ENCODE measurements at places on chromosomes 1 and 21.
A peak's percentile ranks its signal among the peaks of the same experiment; 100 is the strongest.

- DNase-seq = no peak
Observed at GRCh38 chr1:32769524-32770220, 47.5 kb downstream of the YARS1 start.

DNA sequence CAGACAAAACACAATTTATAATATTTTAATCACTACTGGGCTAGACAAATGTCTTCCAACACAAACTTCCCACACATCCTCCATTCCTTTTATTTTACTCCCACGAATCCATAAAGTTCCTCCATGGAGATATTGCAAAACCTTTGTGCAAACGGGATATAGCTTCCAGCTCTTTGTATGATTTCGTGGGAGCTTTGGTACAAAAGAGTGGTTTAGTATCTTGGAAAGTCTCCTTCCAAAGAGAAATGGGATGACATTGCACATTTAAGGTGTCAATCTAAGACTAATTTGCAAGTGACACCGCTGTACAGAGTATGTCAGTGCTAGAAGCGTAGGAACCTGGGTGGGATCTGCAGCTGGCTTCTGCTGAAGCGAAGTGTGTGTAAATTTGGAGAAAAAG, 455.2 kb upstream of the RUNX1 start:
- DNase-seq = no peak

DNA sequence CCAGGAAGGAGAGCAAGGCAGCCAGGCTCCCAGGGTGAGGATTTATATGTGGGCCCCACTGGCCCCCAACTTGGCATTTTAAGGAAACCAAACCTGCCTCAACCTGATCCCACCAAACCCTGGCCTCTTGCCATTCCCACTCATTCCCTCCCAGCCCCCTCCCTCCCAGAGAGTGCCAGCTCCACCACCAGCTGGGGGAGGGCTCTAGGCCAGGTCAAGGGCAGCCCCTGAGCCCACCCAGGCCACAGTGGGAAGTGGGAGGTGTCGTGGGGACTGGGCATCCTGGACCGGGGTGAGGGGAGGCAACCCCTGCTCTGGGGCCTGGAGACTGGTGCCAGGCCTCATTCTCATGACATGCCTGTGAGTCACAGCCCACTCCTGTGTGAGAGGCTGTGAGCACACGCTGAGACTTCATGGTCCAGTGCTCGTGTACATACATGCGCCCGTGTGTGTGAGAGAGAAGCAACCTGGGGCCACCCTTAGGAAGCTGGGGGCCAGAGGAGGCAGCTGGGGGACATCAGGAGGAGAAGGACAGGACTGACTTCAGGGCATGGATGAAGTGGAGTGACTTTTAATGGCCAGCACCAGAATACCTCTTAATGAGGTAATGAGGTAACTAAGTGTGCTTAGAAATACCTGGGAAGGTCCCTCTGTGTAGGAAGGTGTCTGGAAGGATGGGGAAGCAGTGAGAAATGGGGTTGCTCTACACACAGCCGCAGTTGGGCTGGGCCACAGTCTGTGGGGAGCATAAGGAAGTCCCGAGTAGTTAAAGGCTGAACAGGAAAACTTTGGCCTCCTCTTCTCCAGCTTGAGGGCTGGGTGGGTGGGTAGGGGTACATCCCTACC, at the start of gene S100A2:
S100A2 (minus strand) TSS at position 316 of the 846 bp plus-strand sequence. CDS start 1,967 bp downstream, outside the sequence.
- peak; percentile 81 for DNase-seq

GRCh38 chr1:214101246-214101645, 113.5 kb downstream of the PROX1 start:
- no peak for DNase-seq

GRCh38 chr1:163046071-163046470, 23.1 kb upstream of the RGS4 start:
- no peak for DNase-seq

- no peak for DNase-seq
Observed at GRCh38 chr1:150484861-150485260, 2.4 kb upstream of the TARS2 start.

DNA sequence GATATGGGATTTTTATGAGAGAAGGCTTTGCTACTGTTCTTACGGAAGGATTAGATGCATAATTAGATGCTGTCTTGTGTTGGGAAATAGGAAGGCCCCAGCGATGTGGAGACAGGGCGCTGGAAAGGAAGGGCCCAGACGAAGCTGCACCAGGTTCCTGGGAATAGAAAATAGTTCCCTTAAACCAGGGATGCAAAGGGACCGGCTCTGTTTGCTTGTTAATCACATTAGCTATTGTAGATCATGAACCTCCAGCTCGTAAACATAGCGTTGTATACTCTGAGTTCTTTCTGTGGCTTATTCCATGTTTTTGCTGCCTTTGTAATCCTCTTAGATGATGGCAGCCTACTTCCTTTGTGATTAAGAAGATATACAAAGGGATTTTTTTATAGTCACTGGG, 79.8 kb upstream of the COX20 start:
- DNase-seq = no peak

- peak; percentile 28 for DNase-seq
Observed at GRCh38 chr1:19949016-19949415, 25.6 kb upstream of the PLA2G2E start.

- no peak for DNase-seq
Observed at GRCh38 chr1:103788377-103788776, 38.7 kb downstream of the AMY1C start.

DNA sequence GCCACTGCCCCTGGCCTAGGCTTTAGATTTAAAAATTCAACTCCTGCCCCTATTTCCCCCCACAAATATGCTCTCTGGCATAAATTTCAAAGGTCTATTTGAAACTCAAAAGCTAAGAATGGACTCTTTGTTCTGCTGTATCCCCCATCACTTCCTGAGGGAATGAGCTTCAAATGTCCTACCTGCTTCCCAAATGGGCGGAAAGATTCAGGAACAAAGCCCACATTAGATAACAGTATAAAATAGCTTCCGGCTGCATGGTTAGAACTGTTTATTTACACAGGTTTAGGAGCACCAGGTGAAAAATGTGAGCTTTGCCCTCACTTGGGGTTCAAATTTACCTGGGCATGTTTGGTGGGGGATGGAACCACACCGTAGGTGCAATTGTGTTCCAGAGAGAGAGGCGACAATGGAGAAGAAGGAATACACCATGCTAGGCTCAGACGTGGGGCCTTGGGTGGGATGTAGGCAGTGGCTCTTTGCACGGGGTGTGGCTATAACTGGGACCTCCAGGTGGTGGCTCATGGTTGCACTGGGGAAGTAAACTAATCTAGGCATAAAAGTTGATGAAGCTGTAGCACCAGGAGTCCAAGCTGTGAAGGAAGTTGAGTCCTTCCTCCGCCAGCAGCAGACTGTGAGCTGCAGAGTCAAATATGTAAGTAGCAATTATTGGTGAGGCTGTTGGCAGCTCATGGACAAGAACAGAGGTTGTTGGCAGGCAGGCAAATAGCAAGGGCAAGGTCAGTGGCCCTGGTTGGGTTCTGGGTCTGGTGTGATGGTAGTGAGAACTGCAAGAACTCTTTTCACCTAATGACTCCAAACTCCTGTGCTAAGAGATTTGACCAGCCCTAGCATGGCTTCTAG, 41.5 kb upstream of the SRSF10 start:
- no peak for DNase-seq

DNA sequence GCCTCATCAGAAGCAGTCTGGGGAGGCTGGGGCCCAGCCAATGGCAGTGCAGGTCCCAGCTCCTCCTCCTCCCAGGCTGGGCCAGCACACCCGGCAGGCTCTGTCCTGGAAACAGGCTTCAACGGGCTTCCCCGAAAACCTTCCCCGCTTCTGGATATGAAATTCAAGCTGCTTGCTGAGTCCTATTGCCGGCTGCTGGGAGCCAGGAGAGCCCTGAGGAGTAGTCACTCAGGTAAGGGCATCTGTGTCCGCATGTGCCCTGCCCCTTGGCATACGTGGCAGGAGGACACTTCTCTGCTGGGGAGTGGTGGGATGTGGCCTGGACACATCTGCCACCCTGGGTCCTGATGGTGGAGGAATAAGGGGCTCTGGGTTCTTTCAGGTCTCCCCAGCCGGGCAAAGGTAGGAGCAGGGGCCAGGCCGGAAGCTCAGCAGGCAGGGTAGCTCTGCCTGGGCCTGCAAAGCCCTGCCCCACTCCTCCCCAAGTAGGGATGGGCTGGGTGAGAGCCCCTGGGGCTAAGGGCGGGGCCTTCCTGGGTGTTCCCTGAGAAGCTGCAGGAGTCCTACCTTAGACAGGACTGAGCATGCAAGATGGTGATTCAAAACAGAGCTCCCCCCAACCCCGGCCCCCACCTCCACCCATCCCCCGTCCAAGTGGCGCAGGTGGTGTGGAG, at the start of gene GJB5:
GJB5 (plus strand) TSS at position 84 of the 674 bp plus-strand sequence. CDS start 2,284 bp downstream, outside the sequence.
- DNase-seq = no peak

DNA sequence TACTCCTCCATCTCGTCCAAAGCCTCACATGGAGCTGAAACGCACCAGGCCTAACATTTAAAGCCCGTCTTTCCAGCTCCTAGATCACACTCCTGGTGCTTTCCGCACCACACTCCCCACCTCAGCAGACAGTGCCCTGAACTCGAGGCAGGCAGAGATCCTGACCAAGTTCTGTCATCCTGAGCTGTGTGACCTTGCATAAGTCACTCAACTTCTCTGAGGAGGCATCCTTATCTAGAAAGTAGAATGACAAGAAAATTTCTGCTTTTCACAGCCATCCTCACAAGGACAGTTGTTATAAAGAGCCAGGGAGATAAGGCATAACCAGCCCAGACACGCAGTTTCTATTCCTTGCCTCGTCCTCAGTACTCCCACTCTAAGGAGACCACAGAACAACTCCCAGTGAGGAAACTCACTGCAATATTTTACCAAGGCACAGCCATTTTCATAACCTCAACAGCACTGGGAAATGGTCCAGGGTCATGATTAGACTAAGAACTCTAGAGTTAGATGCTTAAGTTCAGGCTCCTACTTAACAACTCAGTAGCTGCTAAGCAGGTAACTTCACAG, 3.1 kb downstream of the LRP8 start:
- DNase-seq = no peak

- no peak for DNase-seq
Observed at GRCh38 chr1:172238965-172239364, 181.5 kb upstream of the C1orf105 start.

DNA sequence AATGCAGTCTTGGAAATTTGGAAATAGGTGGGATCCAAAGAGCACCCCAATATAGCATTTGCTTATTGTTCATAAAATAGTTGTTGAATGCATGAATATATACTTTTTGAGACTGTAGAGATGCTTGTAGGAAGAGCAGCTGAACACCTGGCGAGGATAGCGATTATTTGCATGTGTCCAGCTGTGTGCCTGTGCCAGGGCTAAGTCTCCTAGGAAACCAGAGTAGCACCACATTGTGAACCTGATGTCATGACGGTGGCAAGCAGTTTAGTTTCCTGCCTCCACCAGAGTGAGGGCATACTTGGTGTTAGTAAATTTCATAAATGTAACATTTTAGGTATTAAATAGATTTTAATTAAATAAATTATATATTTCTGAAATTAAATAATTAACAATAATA, 37.3 kb upstream of the IRF2BP2 start:
- DNase-seq = no peak

DNA sequence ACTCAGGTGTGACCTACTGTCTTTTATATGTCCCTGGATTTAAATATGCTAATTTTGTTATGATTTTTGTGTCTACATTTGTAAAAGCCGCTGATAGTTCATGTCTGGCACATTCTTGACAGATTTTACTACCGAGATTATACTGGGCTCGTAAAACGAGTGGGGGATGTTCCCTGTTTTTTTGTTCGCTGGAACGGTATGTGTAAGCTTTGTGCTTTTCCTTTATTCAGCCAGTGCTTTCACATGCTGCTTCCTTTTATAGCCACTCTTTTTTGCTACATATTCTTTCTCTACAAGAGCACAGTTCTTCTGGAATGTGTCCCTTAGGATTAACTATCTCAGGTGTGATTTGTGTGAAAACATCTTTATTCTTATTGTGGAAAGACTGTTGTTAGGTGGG, 46.6 kb downstream of the ADARB1 start:
- no peak for DNase-seq

DNA sequence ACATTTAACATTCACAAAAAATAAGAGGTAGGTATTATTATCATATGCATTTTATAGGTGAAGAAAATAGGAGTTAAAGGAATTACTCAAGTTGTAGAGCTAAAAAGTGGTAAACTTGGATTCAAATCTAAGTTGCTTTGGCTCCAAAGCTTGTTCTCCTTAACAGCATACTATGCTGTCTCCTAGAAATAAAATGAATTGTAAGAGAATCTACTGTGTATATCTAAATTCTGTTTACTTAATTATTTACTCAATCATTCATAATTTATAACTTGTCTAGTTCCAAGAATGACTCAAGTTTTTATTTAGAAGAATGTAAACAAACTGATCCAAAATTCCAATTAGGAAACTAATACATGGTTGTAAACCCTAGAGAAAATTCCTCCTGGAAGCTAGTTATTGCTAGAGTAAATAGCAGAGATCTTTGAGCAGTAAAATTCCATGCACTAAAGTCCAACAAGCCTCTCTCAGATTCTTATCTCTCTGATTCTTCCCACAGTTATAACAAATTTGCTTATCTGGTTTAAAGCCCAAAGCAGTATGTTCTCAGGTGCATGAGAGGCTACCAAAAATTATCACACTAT, 132.5 kb upstream of the DPT start:
- no peak for DNase-seq

- no peak for DNase-seq
Observed at GRCh38 chr1:206662396-206663092, 22.2 kb upstream of the MAPKAPK2 start.

GRCh38 chr1:90761781-90762589, 44.9 kb upstream of the BARHL2 start:
- DNase-seq = no peak

DNA sequence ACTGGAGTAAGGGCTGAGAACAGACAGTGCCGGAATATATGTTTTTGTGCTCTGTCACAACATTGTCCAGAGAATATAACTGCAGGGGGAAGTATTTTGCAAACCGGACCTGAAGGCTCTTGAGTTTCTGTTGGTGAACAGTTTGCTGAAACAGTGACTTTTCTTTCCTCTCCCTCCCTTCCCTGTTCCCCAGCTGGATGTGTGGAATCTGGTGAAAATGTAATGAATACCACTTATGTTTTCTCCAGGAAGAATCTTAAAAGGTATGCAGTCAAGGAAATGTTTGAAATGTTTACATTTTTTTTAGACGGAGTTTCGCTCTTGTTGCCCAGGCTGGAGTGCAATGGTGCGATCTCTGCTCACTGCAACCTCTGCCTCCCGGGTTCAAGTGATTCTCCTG, 23.4 kb downstream of the CHAF1B start:
- DNase-seq = no peak

All from skeletal muscle cell (primary cell).